ENCODE measurements at places on chromosomes 7 and 10.
A peak's percentile ranks its signal among the peaks of the same experiment; 100 is the strongest.

- no peak for DNase-seq
Observed at GRCh38 chr7:90931986-90932916, 332.0 kb upstream of the FZD1 start.

GRCh38 chr7:80611353-80611752 lies 27.1 kb upstream of the CD36 start:
- DNase-seq = no peak

DNA sequence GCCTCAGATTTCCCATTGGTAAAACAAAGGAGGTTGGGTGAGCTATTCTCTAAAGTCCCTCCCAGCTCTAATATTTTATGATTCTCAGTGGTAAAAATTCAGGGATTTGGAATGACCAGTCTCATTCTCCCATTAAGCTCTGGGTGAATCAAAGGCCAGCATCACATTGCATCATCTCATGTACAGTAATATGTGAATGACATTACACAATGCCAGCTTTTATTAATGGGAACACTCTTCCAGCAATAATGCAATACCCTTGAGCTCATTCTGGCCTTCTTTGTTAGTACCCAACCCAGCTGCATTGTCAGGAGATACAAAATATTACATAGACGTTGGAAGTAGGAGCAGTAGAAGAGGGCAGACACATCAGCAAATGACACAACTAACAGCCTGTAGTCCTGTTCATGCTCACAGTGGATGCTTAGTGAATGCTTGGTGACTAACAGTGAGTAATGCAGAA lies 100.0 kb upstream of the EGR2 start:
- no peak for DNase-seq

DNA sequence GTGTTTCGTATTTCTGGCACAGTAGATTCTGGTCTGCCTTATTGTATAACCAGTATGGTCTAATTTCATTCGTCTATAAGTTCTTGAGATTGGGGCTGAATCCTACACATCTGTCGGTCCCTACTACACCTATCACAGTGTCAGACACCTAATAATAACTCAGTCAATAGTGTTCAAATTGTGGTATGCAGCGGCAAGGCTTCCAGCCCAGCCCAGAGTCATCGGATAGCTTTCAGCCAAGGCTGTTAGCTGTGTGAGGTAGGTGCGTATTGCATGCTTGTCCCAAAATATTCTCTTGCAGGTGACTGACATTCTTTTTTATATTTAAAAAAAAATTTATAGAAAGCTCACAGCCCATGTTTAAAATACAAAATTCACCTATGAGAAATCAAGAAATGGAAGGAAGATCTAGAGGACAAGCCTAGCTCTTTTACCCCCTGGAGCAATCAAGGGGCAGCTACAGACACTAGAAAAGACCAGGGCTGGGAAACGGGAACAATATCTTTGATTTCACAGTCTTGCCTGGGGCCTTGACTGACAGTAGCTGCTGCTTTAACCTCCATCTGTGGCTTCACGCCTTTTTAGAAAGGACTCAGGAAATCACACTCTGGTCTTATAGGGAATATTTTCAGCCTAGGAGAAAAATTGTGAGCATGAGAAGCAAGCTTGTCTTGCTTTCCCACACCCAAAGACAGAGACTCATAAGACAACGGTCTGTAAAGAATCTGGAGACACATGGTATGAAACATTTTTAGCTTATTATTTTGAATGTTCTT lies 9.5 kb upstream of the ASB4 start:
- DNase-seq = no peak

DNA sequence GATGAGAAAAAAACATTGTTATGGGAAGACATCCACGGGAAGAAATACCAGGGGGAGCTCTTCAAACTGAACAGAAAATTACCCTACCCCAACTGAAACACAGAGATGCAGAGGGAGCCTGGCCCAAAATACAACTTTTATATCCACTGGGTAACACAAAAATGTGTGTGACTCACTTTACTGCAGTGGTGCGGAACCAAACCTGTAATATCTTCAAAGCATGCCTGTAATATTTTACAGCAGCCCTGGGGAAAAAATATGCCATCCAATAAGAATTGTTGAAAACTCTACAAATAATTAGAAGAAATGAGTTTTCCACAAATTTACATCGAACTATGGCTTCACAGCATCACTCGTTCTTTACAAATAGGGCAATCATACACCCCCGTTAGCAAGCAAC lies 49.8 kb upstream of the SRRM3 start:
- no peak for DNase-seq

DNA sequence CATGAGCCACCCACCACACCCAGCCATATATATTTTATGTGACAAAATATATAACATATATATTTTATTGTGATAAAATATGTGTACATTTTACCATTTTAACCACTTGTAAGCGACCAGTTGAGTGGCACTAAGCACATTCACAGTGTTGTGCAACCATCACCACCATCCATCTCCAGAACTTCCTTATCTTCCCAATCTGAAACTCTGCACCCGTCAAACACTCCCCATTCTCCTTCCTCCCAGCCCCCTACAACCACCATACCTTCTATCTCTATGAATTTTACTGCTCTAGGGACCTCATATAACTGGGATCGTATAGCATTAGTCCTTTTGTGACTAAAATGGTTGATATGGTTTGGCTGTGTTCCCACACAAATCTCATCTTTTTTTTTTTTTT lies 20.8 kb upstream of the CYTH3 start:
- DNase-seq = no peak

DNA sequence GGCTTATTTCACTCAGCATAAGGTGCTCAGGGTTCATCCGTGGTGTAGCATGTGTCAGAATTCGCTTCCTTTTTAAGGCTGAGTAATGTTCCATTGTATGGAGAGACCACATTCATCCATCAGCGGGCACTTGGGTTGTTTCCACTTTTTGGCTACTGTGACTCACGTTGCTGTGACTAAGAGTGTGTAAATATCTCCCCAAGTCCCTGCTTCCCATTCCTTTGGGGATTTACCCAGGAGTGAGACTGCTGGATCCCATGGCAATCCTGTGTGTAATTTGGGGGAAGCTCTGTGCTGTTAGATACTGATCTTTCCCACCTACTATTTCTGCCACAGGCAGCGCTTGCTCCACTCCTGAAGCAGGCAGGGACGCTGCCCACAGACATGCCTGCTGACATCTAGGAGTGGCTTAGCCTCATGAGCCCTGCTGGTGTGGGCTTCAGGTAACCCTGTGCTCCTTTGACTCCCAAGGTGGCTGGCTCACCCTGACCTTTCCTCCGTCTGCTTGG lies 346.0 kb downstream of the FRMD4A start:
- no peak for DNase-seq

DNA sequence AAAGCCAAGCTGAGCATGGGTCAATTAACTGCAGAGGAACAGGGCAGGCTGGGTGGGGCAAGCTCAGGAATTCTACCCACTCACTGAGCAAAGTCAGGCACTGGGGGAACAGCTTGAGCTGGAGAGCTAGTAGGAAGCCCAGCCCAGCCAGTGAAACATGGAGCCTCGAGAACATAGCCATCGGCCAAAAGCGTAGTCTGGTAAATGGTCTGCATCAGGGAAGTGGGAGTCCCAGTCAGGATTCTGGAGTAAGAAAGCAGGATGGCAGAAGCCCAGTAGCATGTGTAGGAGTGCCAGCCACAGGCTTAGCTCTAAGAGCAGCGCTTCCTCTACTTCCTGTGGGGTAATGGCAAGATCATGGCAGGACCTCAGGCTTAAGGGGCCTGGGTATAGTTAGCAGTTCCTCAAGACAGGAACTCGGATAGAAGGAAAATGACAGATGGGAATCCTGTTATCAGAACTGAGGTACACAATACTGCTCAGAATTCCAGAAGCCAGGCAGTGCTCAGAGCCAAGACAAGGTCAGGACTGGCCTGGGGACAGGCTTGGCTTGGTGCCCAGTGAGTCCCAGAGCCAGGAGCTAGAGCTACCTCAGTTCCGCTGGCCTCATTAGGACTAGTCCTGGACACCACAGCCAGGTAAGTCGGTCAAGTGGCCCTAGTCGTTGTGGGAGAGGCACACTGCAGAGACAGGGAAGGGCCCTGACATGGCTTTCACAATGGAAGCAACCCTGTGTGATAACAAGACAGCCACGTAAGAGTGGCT lies 65.4 kb upstream of the MXI1 start:
- DNase-seq = peak; percentile 36

GRCh38 chr7:133540096-133540860 lies 287.4 kb downstream of the EXOC4 start:
- no peak for DNase-seq

GRCh38 chr10:44935201-44935965 lies 24.2 kb upstream of the RASSF4 start:
- no peak for DNase-seq

DNA sequence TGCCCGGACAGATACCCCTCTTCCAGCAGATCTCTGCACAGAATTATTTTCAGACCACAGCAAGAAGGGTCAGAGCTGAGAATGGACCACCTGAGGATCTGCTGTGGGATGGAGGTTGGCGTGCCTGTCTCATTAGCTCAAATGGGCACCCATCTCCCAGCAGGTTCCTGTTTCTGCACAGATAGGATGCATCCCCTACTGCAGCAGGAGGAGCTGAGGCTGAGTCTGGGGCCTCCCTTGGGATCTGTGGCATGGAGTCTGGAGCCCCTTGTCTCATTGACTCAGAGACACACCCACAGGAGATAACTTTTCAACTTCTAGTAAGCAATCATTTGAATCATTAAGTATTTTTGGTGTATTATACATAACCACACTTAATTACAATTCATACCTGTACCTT lies 212.7 kb downstream of the ADK start:
- no peak for DNase-seq

DNA sequence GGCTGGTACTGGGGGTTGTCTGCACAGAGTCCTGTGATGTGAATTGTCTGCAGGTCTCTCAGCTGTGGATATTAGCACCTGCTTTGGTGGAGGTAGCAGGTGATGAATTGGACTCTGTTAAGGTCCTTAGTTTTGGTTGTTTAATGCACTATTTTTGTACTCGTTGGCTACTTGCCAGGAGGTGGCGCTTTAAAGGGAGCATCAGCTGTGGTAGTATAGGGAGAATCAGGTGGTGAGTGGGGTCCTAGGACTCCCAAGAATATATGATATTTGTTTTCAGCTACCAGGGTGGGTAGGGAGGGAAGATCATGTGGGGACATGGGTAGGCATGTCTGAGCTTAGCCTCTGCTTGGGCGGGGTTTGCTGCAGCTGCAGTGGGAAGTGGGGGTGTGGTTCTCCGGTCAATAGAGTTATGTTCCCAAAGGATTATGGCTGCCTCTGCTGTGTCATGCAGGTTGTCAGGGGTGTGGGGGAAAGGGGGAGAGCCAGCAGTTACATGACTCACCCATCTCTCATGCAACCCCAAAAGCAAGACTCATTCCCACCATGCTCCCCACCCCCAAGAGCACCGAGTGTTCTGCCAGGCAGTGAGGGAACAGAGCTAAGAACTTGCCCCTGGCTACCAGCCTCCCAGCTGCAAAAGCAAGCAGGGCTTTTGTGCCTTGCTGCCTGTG lies 53.7 kb upstream of the ZNF273 start:
- no peak for DNase-seq

DNA sequence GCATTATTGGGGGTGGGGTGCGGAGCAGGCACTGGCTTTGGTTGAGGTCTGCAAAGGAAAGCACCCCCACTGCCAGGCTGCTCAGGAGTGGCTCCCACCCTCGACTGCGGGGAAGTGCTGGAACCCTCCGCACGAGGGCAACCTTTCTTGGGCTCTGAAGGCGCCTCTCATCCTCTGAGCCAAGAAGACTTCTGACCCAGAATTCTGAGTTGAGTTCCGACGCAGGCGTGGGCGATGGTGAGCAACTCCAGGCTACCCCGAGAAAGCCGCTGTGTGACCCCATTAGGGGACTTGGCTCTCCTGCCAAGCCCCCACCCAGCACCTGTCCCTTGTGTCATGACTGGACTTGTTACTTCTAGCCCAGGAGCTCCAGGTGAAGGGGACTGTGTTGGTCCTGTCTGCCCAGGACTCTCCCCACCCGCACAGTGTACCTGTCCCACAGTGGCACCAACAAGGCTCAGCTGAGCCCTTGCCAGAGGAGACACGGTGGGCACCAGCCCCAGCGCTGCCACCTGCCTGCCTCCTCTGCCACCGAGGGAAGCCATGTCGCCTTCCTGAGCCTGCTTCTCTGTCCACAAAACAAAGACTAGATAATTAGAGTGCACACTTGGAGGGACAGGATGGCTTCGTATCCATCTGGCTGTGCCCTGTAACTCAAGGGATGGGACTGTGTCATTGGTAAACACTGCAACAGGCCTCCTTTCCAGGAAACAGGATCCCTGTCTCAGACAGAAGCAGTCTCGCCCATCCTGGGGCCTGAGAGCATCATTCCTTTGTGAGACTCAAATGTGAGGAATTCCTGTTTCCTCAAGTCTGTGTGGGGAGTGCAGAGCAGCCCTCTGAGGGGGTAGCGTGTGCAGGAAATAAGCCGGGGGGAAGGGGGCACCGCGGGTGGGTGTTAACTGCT lies 128.8 kb downstream of the LHPP start:
- DNase-seq = no peak

DNA sequence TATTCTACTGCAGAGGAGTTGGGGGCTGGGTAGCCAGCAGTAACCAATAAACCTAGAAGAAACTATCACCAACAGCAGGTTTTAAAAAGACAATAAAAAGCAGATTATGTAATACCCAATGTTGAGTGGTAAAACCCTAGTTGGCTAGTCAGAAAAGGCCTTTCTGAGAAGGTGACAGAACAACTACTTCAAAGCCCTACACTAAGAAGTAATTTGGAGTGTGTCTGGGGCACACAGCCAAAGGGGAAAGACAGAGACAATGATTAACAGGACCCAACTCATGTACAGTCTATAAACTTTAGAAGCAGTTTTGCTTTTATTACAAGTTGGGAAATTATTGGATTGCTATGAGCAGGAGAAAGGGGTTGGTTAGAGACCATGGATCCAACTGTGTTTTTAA lies 77.2 kb upstream of the TMEM106B start:
- DNase-seq = no peak

DNA sequence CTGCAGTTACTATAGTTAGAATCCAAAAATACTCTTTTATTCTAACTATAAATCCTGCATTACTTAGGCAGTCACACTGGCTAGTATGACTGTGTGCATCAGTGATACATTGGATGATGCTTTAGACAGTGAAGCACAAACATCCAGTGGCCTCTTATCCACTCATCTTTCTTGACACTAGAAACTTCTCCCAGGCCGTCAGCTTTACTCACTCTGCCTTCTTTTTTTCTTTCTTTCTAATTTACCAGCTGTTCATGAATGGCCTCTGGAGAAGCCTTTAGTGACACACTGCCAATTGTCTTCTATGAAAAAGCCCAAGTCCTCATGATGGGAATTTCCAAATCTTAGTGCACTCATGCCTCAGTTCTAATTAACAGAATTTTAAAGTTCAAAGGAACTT lies 26.2 kb upstream of the C10orf90 start:
- DNase-seq = no peak

DNA sequence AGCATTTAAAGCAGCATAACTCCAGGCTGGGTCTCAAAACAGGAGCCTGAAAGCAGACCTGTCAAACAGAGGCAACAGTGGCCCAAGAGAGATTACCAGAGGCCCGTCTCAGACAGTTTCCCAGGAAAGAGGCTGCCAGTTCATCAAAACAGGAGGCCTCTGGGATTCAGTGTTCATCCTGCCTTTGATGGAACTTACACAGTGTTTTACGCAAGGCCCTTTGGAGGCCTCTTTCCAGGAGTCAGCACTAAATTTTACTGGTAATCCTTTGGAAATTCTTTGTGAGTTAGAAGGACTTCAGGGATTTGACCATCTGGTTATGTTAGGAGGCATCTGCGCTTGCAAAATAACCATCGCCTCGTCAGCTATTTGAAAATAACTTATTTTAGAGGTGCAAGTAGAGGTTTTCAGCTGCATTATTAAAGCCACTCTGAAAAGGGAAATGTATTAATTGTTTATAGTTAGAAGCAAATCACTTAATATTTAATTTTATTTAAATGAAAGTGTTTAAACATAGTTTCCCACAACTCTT lies 501.2 kb upstream of the COBL start:
- DNase-seq = no peak

GRCh38 chr10:70563230-70563629 lies 39.3 kb downstream of the PRF1 start:
- no peak for DNase-seq

Measured in bone marrow (tissue), 2 donors.